ENCODE measurements at places on chromosomes 16 and 17.

- no peak for DNase-seq
These were observed 4.8 kb downstream of the ABCA10 start for GRCh38 chr17:69223809-69224208.

DNA sequence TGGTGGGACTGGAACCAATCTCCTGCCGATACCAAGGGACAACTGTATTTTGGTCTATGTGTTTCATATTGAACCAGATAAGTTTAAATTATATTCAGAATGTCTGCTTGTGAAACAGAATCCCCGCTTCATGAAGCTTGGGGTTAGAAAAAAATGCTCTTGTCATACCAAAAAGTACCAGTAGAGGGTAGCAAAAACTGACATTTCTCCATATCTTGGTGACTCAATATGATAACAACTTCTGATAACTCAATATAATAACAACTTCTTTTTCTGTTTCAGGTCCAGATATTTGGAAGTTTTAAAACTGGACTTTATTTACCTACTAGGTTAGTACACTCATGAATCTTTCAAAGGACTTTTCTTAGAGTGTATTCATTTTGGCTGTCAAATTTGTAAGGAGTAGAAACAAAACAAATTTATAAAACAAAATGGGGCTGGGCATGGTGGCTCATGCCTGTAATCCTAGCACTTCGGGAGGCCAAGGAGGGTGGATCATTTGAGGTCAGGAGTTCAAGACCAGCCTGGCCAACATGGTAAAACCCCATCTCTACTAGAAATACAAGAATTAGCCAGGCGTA, 52.3 kb upstream of the ADCY7 start:
- no peak for DNase-seq

GRCh38 chr17:58324409-58325288, 3.9 kb downstream of the TSPOAP1 start:
- peak; percentile 61 for DNase-seq

DNA sequence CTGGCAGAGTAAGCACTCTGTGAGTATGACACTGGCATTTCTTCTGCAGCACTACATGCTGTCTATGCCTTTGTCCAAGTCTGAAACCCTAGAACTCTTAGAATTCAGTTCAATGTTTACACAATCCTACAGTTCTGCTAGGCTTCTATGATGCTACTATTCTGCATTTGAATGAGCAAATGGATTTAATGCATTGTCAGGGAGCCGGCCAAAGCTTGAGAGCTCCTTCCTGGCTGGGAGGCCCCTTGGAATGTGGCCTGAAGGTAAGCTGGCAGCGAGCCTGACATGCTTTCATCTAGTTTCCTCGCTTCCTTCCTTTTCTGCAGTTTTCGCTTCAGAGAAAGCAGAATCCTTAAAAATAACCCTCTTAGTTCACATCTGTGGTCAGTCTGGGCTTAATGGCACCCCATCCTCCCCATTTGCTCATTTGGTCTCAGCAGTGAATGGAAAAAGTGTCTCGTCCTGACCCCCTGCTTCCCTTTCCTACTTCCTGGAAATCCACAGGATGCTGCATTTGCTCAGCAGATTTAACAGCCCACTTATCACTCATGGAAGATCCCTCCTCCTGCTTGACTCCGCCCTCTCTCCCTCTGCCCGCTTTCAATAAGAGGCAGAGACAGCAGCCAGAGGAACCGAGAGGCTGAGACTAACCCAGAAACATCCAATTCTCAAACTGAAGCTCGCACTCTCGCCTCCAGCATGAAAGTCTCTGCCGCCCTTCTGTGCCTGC, at the start of gene CCL2:
CCL2 (plus strand) TSS at position 635 of the 730 bp plus-strand sequence; CDS start at position 700, 65 bp downstream.
- peak; percentile 89 for DNase-seq

DNA sequence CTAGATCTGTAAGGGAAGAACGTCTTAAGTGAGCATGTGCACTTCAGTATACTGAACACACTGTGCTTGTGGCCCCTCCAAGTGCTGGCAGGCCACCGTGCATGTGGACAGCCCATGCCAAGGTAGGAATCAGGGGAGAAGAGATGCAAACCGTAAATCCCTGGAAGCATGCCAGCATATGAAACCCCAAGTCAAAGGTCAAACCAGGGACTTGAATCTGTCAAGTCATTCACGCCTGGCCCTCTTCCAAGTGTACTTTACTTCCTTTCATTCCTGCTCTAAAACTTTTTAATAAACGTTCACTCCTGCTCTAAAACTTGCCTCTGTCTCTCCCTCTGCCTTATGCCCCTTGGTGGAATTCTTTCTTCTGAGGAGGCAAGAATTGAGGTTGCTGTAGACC, 2.8 kb upstream of the ATXN2L start:
- no peak for DNase-seq

GRCh38 chr17:71251276-71251675, 869.5 kb upstream of the SOX9 start:
- DNase-seq: no peak

DNA sequence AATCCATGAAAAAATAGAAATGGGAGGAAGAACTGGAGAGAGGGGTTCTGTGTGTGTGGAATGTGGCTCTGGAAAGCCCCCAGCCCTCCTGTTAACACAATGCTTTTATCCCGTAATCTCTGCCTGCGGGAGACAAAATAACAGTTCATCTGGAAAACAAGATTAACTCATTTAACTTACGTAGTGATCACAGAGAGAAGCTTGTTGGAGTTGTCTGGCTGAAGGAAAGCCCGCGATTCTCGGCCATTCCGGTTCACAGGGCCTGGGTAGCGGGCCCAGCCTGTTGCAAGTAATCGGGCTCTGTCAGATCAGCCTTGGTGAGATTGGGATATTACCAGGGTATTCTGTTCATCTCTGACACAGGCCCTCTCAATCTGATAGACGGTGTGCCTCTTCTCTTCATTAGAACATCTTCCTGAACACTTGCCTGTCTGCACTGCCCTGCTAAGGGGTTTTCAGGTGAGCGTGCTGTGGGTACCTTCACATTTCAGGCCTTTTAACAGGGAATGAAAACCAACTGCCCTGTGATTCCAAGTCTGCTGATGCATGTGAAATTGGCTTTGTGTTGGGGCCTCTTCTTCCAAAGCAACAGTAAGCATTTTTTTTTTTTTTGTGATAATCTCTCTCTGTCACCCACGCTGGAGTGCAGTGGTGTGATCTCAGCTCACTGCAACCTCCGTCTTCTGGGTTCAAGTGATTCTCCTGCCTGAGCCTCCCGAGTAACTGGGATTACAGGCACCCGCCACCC, 609.9 kb downstream of the WWOX start:
- DNase-seq: no peak

GRCh38 chr17:38857271-38857670, 3.8 kb upstream of the RPL23 start:
- no peak for DNase-seq

Measured in right hindlimb (tissue), 1 donor.